Activated CD4-positive, alpha-beta T cell treated with anti-CD3 and anti-CD28 coated beads for 48 hours (primary cell): ENCODE measurements at places on chromosomes 16 and 17.

- DNase-seq, result no peak
Observed at GRCh38 chr16:11470676-11471415, 115.9 kb downstream of the LITAF start.

- DNase-seq, result peak; percentile 70
Observed at GRCh38 chr16:66905633-66906539, 12.8 kb downstream of the CDH16 start.

- DNase-seq, result peak; percentile 72
Observed at GRCh38 chr16:12535535-12536411, 267.9 kb downstream of the CPPED1 start.

GRCh38 chr16:51151435-51151960 lies 428 bp upstream of the SALL1 start:
- DNase-seq, result peak; percentile 6

DNA sequence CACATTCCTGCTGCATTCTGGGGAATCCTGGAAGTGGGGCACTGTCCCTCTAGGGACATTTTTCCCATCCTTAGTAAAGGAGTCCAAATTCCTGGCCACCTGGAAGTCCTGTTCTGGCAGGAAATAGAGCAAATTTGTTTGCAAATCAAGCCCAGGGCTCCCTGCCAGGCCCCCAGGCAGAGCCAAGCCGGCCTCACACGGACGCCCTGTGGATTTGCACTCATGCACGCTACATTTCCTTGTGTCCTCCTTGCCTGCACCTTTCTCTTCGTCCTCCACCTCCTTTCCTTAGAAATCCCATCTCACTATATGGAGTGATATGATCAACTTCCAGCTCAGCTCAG lies 7.0 kb upstream of the CALB2 start:
- no peak for DNase-seq

- peak; percentile 83 for DNase-seq
Observed at GRCh38 chr17:62478424-62478879, at the start of gene TLK2. TSS of gene TLK2 (plus strand) at chr17:62478825. CDS start at chr17:62481126, 2,301 bp downstream.

- DNase-seq, result peak; percentile 30
Observed at GRCh38 chr17:66437476-66438026, 135.1 kb downstream of the PRKCA start.

- DNase-seq, result no peak
Observed at GRCh38 chr17:66711881-66712321, 123.0 kb upstream of the CACNG5 start.

- DNase-seq, result no peak
Observed at GRCh38 chr17:38550661-38551060, 55.1 kb downstream of the SRCIN1 start.

GRCh38 chr17:78358538-78359320 lies 1.1 kb downstream of the SOCS3 start:
- DNase-seq, result no peak

DNA sequence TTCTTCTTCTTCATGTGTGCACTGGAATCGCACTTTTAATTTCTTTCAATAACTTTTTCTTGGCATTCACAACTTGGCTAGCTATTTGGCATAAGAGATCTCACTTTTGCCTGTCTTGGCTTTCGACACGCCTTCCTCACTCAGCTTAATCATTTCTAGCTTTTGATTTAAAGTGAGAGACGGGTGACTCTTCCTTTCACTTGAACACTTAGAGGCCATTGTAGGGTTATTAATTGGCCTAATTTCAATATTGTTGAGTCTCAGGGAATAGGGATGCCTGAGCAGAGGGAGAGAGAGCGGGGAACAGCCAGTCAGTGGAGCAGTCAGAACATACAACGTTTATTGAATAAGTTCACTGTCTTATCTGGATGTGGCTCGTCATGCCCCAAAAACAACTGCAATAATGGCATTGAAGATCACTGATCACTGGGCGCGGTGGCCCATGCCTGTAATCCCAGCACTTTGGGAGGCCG lies 200.3 kb downstream of the SEC14L1 start:
- peak; percentile 21 for DNase-seq

DNA sequence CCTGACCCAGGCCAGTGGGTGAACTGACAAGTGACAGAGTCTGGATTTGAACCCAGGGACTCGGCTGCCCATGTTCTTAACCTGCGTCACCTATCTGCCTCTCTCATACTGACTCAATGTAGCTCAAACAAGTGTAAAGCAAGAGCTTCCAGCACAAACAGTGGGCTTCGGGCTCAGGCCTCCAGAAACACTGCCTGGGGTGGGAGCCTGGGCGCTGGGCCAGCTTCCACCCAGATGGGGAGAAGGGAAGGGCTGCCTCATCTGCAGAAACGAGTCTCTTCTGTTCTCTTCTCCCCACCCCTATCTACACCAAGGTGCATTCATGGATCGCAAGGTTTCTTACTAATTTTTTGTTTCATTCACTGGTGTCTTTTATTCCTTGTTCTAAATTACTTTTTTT lies 1.3 kb downstream of the CDRT4 start:
- no peak for DNase-seq

DNA sequence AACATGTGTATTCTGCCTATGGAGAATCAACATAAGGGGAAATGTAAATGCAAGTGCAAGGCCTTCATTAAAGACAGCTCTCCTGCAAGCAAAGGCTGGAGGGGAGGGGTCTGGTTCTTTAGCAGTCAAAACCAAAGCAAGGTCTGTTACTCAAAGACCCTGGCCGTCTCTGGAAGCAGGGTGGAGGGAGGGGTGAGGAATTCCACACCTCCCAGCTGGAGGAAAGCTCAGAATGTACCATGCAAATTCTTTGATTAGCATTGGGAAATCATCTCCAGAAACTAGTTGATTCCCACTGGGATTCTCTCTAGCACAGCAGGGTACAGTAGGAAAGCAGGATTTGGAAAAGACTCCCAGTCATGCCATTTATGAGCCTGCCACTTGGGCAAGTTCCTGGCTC lies 77.3 kb upstream of the ASIC2 start:
- DNase-seq, result no peak

GRCh38 chr17:76575570-76575969 lies 10.1 kb downstream of the ST6GALNAC2 start:
- no peak for DNase-seq

DNA sequence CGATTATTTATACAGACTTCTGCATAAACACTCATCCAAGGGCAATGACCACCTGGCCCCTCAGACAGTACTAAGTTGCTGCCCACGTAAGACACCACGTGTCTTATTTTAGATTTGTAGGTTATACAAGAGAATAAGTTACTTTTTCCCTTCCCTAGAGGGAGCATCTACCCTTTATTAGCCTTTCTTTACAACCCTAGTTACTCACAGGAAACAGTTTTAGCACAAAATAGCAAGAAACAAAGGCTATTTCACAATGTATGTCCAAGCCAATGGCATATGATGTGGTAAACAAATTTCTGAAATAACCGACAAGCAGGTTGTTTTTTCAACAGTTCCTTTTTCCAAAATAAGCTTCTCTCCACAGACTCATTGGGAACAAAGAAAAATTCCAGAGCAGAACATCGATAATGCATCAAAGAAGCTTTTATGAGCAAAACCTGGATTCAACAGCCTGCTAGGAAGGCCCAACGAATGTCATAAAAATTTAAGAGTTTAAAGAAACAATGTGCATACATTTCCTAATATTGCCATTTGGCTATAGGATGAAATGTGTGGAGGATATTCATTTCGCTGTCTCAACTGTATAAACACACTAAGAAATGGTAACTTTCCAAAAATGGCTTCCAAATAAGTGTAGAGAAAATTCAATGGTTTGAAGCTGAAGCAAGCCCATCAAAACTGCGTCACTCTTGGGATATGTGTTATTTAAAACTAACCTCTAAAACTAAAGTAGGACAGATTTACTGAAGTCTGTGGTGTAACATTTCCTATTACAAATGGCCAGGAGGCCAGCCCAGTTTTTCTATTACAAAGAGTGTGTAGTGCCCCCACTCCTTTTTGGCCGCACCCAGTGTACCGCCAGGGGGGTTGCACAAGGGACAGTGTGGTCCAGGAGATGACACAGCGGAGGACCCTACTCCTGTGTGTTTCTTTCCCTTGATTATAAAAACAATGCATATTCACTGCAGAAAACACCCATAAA lies 50.4 kb upstream of the ERN1 start:
- DNase-seq, result no peak

GRCh38 chr17:72516772-72517399 lies 396.1 kb downstream of the SOX9 start:
- no peak for DNase-seq

DNA sequence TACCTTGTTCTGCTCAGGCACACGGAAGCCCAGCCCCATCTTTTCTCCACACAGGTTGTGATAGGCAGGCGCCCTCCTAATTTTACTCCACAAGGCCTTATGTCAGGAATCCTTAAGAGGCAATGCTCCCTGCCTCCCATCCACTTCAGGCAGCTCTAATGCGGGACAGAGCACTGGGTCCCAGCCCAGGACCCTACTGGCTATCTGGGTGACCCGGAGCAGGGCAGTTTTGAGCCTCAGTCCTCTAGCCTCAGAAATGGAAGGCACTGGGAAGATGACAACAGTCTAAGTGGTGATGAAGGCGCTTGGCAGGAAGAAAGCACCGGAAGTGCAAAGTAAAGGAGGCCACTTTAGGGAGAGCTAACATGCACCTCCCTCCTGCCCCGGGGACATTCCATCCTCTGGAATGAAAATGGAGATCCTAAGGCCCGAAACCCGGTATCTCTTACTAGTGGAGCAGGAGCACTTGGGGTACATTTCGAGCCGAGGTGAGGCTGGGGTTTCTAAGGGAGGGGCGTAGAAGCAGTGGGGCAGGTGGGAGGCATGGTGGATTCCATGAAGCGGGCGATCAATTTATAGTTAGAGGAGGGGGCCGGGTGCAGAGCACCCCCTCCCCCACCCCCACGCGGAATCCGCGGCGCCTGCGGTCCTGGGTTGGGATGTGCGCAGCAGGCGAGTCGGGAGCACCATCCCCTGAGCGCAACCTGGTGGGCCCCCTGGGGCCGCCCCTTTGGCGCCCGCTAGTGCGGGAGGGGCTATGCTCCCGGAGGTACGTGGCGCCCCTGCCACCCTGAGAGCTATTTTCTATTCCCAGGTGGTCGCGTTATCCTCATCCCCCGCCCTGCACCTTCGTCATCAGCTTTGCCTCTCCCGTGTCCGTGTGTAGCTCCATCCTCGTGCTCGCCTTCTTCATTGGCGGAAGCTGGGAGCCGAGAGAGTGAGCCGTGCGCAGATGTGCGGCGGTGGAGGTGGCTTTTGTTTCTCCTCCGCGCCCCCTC lies 4.9 kb downstream of the MT1F start:
- DNase-seq, result peak; percentile 62

- no peak for DNase-seq
Observed at GRCh38 chr17:72614871-72615626, 477.4 kb downstream of the SLC39A11 start.

- DNase-seq, result peak; percentile 63
Observed at GRCh38 chr17:45050481-45051059, 862 bp downstream of the DCAKD start.

- DNase-seq, result no peak
Observed at GRCh38 chr17:1939981-1940809, 84.9 kb downstream of the RTN4RL1 start.

- DNase-seq, result no peak
Observed at GRCh38 chr17:63066158-63066813, 100.3 kb downstream of the TANC2 start.

GRCh38 chr17:10261098-10261497 lies 62.7 kb upstream of the GAS7 start:
- DNase-seq, result no peak

- DNase-seq, result no peak
Observed at GRCh38 chr17:72405662-72406230, 284.9 kb downstream of the SOX9 start.

DNA sequence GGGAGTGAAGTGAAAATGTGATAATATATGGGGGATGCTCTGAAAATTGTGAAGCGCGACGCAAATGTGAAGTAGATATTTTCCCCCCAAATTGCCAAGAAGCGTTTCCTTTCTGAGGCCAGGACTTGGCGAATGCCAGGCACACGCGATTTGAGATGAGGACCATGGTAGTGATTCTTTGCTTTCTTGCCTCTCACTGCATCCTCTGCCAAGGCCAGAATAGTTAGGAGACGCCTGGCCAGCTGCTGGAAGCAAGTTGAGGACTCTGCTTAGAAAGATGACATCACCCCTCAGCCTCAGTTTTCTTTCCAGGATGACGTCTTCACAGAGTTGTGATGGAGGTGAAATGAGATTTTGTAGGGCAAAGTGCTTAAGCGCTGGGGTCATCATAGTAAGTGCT lies 25.9 kb downstream of the PIPOX start:
- DNase-seq, result no peak

DNA sequence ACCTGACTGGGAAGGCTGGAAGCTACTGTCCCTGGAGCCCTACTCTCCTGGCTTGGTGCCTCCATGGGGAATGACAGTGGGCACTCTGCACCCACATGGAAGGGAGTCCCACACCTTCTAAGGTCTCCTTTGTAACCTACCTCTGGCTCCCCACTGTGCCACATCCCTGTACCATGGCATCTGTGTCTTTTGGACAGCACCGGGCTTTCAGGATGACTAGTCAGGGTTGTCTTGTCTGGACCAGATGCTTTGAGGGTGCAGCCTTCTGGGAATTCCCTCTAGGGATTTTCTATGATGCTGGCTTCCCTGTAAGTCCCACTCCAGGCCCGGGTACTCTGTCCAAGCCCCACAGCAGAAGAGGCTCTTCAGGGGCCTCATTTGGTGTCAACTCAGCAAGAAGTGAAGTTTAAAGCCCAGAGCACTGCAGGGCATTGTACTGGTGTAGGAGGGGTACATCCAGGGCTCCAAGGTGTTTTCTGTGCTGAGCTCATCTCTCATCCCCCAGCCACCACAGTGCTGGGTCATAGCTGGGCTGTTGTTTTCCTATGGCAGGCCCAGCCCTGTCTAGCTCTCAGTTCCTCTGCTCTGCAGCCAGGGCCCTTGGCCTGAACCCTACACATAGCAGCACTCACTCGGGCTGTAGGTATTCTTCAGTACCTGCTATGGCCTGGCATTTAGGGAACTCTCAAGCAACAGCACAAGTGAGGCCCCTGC lies 255.3 kb downstream of the CPPED1 start:
- DNase-seq, result no peak

DNA sequence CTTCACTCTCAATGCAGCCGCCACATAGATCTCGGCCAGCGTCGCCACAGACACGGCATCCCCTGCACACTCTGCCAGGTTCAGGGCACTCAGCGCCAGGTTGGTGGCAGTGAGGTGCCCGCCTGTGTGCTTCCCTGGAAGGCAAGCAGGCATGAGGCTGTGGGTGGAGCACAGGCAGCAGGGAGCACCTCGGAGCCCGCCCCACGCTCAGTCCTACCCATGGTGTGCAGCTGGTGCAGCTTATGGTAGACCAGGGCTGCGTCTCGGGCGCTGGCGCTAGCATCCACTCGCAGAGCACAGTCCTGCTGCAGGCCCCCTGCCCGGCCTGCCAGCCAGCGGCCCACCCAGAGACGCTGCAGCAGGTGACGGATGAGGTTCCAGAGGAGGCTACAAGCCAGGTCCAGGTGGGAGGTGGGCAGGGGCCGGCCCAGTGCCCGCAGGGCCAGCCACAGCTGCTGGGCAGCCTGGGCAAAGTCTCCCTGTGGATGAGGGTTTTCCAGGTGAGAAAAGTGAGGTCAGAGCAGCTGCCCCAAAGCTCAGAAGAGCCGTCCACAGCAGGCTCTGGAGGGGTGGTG lies 20.5 kb downstream of the SREBF1 start:
- no peak for DNase-seq
